ENCODE measurements at places on chromosomes 1 and 21.

DNA sequence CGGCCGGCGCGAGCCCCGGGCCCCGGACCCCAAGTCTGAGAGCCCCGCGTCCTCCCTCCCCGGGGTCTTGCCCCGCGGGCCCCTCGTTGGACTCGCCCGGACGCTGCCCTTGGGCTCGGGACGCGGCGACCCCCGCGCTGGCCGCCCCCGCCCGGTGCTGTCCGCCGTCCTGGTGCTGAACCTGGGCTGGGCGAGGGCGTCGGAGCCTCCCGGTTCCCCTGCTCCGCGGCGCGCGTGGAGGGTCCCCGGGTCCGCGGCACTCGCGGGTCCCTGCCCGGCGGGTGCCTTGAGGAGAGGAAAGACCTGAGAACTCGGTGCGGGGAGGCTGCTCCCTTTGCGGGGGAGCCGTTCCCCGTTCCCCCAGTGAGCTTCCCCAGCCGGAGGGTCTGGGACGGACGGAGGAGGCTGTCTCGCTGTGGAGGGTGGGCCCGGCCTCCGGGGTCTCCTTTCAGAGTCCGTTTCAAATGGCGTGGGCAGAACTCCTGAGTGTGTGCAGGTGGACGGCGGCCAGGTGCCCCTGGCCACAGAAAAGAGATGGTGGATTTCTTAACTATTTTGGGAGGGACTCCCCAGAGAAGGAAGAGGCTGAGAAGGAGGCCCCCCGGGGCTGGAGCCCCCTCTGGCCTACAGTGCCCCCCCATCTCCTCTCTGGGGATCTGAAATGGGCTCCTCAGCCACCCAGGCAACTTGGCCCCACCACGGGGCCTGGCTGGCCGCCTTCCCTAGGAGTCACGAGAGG lies 595 bp downstream of the GABRD start:
- no peak for DNase-seq

GRCh38 chr1:67211589-67212563 lies 45.6 kb downstream of the IL23R start:
- no peak for DNase-seq

DNA sequence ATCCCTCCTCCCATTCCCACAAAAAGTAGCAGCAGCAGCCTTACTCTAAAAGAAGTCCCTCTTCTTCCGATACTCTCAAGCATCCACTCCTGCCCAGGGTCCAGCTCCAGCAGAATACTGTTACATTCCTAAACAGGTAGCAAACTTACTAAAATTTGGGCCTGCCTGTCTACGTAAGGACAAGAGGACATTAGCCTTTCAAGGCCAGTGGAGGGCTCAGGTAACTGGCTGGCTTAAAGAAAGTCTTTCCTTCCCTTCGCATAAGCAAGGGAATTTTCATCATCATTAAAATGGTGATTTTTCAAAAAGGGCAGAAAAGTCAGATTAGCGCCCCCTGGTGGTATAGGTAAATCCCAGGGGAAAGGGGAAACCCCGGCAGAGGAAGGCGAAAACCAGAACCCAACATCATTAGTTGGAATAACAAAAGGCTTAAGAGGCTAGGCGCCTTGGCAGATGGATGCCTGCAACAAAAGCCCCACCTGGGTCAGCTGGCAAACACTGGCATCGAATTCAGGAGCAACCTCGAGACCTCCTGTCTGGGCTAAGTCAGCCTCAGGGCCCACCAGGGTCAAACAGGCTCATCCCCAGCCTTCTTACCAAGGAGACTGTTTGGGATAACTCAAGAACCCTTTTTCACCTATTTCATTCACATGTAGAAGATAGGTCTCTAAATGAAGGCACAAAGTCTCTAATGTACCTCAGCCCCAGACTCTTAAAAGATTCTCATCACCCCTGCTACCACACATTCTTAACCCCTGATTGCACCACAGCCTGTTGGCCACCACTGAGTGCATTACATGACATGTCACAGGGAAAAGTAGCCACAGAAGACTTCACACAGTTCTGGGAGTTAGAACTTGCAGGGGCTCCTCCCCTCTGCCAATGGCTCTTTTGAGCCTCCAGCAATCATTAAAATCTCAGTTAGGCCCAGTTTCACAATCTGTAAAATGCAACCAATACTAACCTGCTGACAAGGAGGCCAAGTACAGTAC lies 36.7 kb downstream of the ERI3 start:
- DNase-seq: peak; percentile 42

DNA sequence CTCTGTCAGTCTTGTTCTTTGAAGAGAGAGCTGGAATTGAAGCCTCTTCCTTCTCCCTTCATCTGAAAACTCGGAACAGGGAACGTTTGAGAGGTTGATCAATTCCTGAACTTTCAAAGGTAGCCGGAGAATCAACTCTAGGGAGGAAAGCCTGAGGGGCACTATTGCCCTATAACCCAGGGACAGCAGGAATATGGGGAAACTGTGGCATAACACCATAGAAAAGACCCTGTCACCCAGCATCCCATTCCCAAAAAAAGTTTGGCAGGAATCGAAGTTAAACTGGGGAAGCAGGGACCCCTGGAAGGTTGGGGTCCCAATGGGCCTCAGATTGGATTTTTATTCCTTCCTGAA lies 5.1 kb upstream of the NHLH1 start:
- DNase-seq: no peak

GRCh38 chr1:116154536-116154935 lies 43.3 kb downstream of the MAB21L3 start:
- DNase-seq: no peak

DNA sequence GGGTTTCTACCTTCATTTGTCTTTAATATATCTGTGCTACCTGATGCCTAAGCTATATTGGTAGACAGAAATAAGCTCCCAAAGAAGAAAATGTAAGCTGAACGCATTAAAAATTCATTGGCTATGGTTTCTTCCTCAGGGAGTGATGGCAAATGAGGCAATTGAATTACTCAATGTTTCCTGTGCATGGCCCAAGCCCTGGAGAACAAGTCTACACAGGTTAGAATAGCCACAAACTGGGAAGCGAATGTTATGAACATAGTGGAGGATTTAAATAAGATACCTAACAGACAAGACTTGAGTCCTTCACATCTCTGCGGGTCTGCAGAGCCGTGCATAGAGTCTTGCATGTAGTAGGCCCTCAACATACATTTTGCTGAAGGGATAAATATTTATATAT lies 350.3 kb downstream of the RWDD3 start:
- no peak for DNase-seq

DNA sequence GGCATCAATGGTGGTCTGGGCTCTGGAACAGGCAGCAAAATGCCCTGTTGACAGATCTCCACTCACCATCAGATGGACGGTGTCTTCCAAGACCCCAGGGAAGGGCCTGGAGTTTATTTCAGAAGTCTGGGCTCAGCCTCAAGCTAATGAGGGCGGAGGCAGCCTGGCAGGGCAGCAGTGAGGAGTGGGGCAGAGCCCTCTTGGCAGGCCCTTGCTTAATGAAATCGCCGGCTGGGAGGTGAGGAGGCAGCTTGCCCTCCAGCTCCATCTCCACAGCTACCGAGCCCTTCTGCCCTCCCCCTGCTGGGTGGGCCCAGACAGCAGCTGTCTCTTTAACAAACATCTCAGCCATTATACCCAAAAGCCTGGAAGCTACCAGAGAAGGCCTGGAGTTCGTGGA lies 22.0 kb upstream of the GRIK3 start:
- DNase-seq: peak; percentile 87

DNA sequence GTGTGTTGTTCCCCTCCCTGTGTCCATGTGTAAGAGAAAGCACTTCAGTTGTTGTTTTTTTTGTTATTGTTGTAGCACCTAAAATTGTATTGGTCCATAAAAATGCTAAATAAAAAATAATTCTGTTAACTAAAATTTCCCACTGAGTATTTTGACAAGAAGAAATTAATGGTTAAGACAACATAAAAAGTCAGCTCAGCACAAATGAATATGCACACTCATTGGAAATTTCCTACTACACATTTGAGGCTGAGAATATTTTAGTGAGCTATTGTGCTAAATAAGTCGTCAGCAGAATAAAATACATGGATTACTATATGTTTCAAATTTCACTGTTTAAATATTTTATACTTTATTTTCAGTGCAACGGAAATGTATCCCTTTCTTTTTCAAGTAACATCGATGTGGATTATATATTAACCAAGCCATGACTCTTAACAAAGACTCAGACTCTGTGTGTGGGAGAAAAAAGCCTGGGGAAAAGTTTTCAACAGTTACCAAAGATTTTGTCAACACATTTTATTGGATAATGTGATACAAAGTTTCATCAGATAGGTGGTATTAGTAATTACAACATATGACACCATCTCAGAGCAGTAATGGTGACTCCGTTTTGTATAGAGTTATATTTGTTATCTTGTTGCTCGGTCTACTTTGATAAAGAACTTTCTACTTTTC lies 63.4 kb downstream of the LYPLAL1 start:
- DNase-seq: no peak

- no peak for DNase-seq
Observed at GRCh38 chr1:91502672-91503184, 2.1 kb downstream of the CDC7 start.

DNA sequence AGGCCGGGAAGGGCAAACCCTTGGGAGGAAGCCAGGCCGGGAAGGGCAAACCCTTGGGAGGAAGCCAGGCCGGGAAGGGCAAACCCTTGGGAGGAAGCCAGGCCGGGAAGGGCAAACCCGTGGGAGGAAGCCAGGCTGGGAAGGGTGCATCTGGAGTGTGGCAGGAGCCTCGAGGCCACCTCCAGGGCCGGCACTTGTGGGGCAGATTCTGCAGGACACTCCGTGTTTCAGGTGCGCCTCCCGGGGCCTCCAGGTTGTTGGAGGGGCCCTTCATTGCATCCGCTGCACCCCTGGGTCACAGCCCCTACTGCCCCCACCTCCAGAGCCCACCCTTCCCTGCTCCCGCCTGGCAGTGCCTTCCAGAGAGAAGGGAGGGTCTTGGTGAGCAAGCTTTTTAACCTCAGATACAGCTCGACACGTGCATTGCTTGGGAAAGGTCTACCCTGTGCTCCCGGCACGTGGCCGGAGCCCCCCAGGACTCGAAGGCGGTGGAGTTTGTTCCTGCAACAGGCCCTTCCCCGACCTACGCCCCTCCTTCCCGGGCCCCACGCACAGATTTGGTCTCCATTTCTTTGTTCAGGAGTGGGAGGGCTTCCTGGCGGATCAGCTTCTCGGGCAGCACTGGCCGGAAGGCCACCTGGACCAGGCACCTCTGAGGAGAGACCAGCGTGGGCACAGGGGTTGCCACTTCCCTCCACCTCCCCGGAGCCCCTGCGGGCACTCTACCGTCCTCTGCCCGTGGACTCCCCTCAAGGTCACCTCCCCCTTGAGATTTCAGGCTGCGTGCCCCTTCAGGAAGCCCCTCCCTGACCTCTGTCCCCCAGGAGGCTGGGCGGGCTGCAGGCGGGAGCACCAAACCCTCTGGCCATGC lies 9.4 kb upstream of the TMEM52 start:
- no peak for DNase-seq

- no peak for DNase-seq
Observed at GRCh38 chr1:69533343-69533742, 34.4 kb upstream of the LRRC7 start.

DNA sequence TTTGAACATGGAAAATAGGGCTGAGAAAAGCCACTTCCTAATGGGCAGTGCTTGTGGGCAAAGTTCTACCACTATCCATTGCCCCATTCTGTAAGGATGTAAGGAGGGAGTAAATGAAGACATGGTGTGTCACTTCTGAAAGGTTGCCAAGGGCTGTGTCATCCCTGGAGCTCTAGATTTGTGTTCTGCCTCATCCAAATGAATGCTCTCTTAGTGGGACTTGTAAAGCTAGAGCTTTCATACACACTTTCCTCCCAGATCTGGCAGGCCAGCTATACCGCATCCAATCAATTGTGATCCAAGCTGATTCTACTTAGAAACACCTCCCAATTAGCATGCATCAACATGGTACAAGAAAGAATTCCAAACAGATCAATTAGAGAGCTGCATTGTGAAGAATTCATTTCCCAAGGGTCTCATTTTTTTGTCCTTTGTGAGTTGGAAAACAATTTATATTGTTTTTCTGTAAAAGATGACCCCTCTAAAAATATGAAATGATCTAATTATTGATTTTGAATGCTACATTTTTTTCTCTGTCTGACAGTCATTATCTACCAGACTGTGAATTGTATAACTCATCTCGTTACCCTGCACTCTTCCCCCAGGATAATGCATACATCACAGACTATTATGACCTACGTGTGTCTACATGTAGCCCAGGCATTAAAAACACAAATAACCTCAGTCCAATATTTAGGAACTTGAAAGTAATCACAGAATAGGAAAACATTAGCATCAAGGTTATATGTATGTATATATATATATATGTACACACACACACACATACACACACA lies 117.1 kb upstream of the DUSP10 start:
- no peak for DNase-seq

- no peak for DNase-seq
Observed at GRCh38 chr1:77874804-77875445, 13.5 kb upstream of the NEXN start.

DNA sequence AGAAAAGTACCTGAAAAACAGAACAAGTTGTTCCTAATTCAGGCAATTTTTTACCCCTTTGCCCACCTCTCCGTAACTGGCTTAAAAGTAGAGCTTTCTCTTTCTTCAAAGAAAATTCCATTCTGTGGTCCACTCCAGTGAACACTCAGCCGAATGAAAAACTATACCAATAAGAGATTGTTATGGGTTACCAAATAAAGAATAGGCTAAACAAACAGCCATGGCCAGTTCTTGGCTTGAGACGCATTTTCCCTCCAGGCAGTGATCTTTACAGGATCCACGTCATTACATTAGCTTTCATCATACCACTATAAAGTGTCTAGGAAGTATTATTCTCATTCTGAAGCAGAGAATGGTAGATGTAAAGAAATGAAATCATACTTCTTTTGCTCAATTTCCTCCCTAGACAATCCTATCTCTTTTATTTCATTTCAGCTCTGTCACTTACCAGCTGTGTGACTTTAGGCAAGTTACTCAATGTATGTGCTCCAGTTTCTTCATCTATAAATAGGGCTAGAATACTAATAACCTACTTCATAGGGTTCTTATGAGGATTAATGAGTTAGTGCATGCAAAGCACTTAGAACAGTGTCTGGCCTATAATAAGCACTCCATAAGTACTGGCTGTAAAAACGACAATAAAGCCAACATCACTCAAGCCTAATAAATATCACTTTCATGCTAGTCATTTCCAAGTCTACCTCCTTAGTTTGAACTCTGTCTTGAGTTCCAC lies 26.5 kb upstream of the TRIM45 start:
- no peak for DNase-seq
